ENCODE measurements at places on chromosomes 2 and 18.
A peak's percentile ranks its signal among the peaks of the same experiment; 100 is the strongest.

- DNase-seq = peak; percentile 29
Observed at GRCh38 chr2:7392076-7392787, 475.0 kb downstream of the RNF144A start.

GRCh38 chr2:26449278-26450030 is 28.5 kb downstream of the OTOF start:
- no peak for DNase-seq

DNA sequence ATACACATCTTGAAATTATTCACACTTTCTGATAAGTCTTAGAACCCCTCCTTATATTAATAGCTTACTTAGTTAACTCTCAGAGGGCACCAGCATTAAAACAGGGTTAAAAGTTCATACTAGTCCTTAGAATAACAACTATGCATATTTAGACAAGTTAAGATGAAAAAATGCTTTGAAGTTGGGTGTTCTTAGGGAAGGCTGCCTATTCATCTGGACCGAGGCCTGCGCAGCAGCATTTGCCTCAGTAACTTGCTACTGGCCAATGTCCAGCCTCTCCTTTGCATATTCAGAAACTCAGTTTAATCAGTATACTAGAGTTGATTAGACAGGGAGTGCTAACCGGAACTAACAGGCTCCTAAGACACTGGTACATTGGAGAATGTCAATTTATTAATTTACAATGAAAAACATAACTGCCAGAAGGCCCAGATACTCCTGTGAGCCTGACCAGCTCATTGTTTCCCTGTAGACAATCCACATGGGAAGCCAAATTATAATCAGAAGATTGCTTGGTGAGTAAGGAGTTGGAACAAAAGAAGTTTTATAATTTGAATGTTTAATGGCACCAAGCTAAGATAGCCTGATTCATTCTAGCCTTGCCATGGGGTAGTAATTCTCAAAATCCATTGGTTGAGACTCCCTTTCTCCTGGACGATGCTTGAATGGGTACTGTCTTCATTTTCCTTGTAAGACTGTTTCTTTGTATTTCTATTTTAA is 48.9 kb downstream of the DYNC1I2 start:
- no peak for DNase-seq

DNA sequence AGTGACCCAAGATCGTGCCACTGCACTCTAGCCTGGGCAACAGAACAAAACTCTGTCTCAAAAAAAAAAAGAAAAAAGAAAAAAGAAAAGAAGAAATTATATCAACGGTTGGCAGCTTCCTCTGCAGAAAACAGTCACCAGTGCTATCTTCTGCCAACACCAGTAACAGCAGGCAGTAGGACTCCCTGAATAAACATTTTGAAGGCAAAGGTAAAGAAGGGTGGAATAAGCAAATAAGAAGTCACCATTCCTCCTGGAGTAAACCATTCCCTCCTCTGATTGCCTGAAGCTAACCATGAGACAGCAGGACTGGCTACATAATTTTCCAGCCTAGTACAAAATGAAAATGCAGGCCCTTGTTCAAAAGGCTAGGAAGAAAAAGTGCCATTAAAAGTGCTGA is 9.0 kb upstream of the RNF103 start:
- DNase-seq = no peak

DNA sequence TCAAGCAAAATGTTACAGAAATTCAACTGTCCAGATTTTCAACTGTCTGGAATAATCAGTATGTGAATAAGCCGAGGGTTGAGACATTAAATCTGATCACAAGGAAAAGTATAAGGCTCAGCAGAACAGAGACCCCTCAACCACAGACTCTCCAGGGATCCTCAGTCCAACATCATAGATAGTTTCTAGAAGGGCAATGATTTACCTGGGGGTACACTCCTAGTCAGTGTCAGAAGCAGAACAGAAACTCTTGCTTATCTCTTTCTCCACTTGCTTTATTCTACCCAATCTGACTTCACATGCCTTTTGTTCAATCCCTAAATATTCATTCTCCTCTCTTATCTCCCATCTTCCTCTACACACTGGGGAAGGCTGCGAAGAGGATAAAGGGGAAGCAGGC is 36.4 kb downstream of the ICOS start:
- no peak for DNase-seq

DNA sequence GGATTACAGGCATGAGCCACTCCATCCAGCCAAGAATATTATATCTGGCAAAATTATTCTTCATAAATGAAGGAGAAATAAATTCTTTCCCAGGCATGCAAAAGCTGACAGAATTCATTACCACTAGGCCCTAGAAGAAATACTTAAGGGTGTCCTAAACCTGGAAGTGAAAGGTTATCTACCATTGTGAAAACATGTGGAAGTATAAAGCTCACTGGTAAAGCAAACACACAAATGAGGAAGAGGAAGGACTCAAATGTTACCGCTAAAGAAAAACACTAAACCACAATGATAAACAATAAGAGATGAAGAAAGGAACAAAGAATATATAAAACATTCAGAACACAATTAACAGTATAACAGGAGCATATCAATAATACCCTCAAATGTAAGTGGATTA is 171.8 kb downstream of the CAMKMT start:
- DNase-seq = no peak

GRCh38 chr2:239141021-239141760 is 259.6 kb downstream of the HDAC4 start:
- no peak for DNase-seq

DNA sequence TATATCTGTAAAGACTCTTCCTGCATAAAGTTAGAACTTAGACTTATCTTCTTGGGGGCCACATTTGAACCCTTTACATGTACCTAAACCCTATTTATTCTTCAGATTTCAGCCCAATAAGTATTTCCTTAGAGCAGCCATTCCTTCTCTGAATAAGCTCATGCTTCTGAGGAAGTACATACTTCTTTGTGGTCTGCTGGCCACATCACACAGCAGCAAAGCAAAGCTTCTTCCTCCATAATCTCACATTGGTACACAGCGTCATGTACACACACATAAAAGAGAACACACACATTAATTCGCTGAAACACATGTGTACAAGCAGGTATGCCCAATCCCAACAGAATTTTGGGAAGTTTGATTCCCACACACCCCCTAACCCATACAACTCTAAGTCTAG is 331.0 kb downstream of the CDH2 start:
- DNase-seq = peak; percentile 29

DNA sequence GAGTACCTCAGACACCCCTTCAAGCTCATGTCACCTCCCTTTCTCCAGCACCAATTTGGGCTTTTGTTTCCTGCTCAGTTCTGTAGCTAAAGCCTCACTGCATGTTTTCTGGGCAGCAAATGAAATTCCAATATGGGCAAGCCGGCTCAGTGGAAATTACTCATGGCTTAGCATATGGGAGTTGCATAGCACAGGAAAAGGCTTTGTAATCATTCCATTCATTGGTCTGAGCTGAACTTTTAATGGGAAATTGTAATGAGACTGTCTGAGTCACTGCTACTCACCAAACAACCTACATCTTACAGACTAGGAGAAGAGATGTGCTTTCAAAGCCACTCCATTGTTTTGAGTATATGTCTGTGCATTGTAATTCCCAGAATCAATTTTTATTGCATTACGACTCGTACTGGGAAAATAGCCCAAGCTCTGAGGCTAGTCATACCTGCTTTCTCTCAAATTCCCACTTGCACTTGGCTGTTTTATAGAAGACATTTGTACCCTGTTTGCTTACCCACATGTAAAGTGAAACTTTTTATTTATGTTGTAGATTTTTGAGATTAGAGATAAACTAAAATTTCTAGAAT is 139.5 kb upstream of the LRATD1 start:
- DNase-seq = peak; percentile 94

GRCh38 chr2:33498291-33498956 is 22.0 kb downstream of the RASGRP3 start:
- no peak for DNase-seq
